Activated CD4-positive, alpha-beta memory T cell treated with anti-CD3 and anti-CD28 coated beads for 36 hours (primary cell): ENCODE measurements at places on chromosomes 12 and 14.
A peak's percentile ranks its signal among the peaks of the same experiment; 100 is the strongest.

DNA sequence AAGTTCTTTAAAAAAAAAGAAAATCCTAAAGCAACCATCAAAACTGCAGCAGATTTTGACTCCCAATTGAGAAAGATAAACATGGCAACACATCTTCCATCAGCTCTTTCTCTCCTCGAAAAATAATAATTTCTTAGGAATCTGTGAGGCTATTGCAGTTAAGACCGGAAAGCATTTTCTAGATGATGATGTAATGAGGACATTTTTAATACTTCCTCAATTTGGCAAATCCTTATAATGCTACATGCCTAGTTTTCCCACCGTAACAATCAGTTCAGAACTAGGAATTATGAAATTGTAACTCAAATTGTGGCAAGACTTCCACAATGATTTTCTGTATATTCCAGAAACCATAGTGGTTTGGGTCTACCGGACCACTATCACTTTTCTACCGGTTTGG is 180.9 kb upstream of the PDE3A start:
- DNase-seq, result no peak

GRCh38 chr12:113261847-113262470 is 40.7 kb downstream of the TPCN1 start:
- DNase-seq, result peak; percentile 64

DNA sequence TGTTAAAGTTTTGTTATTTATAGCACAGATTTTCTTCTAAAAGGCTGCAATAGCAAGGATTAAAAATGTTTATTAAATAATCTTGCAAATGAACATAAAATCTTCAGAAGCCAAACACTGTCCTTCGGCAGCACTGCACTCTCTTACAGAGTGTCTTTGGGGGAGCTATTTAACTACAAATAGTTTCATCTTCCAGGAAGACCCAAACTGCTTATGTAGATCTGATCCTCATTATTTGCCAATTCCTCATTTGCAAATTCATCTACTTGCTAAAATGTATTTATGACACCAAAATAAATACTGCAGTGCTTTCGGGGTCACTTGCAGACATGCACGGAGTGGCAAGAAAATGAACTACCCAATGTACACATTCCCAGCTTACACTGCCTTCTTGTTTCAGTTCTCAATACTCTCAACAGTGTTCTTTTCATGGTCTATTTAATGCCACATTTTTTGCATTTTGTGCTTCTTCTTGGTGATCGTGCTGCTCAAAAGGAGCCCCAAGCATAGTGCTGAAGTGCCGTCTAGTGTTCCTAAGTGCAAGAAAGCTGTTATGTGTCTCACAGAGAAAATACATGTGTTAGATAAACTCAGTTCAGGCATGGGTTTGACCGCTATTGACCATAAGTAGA is 128.1 kb downstream of the PRKD1 start:
- no peak for DNase-seq

GRCh38 chr12:1929985-1930802 is 11.7 kb upstream of the CACNA2D4 start:
- no peak for DNase-seq

- no peak for DNase-seq
Measured at GRCh38 chr12:64531665-64532334, 78.5 kb upstream of the RASSF3 start.

DNA sequence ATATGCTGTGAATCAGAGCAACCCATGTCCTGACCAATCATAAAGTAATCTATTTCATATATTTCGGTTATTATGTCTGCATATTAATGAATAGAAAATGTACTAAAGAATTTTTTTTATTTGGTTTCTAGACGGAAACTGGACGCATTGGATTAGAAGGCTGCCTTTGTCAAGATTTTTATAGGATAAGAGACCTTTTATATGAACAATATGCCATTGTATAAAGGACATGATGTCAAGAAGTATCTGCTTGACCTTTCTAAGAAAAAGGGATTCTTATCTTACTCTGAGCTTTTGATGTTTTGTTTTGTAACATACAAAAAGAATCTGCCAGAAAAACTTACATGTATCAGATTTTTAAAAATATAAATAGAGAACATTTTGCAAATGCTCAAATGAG is 39.8 kb downstream of the CPSF2 start:
- DNase-seq, result no peak

GRCh38 chr12:20588042-20588441 is 107.1 kb upstream of the SLCO1C1 start:
- no peak for DNase-seq

- DNase-seq, result no peak
Measured at GRCh38 chr12:72511498-72511897, 239.3 kb downstream of the TRHDE start.

GRCh38 chr14:29168149-29168548 is 401.6 kb downstream of the FOXG1 start:
- DNase-seq, result no peak

DNA sequence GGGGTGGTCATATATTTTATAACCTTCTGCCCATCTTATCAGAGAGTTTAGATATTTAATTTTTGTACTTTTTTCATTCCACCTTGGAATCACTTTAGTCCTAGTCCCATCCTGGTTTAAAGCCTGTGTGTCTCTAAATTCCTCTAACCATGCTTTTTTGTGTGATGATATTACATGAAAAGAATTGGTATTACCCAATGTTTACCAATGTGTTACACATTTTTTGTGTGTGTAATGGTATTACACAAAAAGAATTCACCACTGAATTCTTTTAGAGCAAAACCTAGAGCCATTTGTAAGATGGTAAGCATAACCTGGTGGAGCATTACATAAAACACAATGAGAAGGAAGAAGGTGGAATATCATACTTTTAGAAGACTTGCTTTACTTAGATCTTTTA is 77.5 kb downstream of the FAR2 start:
- DNase-seq, result no peak

- DNase-seq, result no peak
Measured at GRCh38 chr12:23217667-23218066, 592.7 kb downstream of the ETNK1 start.

DNA sequence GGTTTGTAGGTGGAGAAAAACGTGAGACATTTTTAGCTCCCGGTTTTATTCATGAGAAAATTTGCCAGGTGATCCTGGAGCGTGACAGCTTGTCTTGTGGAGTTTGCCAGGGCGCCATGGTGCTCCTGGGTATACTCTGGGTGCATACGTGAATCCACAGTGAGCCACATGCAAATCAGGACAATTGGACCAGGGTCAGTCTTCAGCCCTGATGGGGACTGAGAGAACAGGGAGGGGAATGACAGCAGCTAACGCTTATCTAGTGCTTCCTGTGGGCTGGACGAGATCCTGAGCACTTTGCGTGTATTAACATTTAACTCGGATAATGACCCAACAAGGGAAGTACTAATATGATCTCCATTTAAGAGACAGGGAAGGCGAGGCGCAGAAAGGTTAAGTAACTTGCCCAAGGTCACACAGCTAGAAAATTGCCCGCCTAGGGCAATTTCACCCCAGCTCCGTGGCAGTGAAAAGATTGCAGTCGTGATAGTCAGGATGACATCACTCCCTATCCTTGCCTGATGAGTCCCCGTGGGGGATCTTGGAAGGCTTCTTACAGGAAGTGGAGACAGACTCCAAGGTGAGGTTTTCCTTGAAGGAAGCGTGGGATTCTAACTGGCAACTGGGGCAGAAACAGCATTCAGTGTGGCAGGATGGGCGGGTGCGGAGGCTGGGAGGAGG is 118.4 kb upstream of the NCOR2 start:
- no peak for DNase-seq

DNA sequence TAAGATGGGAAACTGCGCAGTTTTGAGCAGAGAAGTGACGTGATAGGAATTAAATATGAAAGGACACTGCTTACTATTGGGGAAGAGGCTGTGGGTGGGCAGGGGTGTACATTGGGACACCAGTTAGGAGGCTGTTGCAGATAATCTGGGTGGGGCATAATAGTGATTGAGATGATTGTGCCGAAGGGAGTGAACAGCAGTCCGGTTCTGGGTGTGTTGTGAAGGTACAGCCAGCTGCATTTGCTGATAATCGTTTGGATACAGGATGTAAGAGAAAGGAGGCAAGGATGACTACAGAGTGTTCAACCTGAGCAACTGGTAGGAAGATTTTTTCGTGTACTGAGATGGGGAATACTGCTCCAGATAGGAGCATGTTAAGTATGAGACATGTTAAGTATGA is 205.2 kb upstream of the NEDD1 start:
- DNase-seq, result no peak

DNA sequence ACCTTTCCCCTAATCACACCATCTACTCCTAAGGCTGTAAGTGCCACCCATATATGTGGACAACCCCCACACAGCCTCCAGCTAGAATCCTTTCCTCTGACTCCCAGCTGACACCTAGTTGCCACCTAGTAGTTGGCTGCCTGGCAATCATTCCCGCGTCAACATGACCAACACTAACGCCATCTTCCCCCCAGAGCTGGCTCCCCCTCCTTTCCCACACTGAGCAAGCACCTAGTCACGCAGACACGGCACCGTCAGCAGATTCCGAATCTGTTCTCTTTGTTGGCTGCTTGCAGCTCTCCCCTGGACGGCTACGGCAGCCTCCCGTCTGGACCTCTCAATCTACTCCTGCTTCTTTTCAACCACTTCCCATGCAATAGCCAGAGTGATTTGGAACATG is 27.7 kb downstream of the UBR7 start:
- no peak for DNase-seq

DNA sequence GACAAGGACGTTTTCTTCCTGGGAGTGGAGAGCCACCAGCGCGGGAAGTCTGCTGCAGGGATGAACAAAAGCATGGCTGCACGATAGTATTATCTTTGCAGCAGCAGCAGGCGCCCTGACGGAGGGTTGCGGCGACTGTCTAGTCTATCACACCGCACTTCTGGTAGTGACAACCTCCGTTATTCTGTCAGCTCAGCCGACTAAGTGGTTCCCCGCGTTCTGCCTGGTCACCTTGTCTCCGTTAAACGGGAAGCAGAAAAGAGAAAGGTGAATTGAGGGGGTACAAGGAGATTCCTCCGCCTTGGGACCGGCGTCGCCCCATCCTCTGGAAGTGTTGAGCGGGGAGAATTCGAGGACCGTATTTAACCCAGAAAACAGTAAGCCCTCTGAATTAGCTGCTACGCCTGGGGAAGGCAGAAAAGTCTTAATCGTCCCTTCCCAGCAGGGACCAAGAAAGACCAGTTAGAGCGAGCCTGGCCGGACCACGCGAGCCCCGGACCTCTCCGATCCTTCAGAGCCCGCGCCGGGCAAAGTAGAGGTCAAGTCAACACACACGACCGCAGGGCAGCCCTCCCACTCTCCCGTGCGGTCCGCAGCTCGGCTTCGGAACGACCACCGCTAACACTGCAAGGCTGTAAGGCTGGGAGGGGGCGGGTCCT is 536 bp upstream of the DAAM1 start:
- peak; percentile 52 for DNase-seq

DNA sequence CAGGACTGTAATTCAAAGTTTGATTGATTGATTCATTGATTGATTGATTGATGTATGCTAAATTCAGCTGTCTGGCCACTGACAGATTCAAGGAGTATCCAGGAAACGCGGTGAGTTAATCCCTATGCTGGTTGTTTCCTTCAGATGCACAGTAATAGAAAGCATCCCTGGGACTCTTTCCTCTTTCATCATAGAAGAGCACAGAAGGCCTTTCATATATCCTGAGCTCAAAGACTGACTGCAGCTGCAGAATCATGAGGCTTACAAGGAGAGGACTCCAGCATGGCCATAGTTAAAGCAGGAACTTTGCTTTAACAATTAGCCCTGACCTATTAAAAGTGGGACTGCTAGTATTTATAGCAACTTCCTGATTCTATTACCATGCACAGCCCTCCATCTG is 187.7 kb upstream of the TMTC1 start:
- no peak for DNase-seq

DNA sequence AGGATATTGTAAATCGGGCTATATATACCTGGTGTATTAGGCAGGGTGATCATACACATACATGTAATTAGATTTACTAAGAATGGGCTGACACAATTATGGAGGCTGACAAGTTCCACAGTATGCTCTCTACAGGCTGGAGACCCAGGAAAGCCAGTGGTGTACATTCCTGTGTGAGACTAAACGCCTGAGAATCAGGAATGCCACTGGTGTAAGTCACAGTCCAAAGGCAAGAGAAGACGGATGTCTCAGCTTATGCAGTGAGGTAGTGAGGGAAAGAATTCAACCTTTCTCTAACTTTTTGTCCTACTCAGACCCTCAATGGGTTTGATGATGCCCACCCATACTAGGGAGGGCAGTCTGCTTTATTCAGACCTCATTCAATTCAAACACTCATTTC is 57.1 kb downstream of the METTL25 start:
- no peak for DNase-seq

- no peak for DNase-seq
Measured at GRCh38 chr14:45253754-45254310, 830 bp upstream of the MIS18BP1 start.

- no peak for DNase-seq
Measured at GRCh38 chr12:71626098-71626497, 37.5 kb downstream of the ZFC3H1 start.

DNA sequence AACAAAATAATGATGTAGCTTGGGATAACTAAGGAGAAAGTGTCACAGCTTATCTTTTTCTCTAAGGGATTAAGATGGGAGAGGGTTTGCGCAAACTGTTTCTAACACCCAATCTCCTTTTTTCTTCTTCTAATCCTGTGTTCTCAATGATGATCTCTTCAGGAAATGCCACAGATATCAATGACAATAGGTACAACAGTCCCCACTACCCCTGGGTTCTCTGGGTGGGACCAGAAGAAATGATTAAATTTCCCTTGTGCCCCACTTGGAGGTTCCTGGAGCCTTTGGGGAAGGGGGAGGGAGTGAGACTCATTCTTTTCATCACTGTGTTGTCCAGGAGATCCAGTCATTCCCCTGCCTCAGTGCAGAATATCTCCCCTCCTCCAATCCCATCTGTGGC is 8.6 kb upstream of the PIP4K2C start:
- no peak for DNase-seq

GRCh38 chr12:38431921-38432320 is 115.3 kb downstream of the ALG10B start:
- no peak for DNase-seq

DNA sequence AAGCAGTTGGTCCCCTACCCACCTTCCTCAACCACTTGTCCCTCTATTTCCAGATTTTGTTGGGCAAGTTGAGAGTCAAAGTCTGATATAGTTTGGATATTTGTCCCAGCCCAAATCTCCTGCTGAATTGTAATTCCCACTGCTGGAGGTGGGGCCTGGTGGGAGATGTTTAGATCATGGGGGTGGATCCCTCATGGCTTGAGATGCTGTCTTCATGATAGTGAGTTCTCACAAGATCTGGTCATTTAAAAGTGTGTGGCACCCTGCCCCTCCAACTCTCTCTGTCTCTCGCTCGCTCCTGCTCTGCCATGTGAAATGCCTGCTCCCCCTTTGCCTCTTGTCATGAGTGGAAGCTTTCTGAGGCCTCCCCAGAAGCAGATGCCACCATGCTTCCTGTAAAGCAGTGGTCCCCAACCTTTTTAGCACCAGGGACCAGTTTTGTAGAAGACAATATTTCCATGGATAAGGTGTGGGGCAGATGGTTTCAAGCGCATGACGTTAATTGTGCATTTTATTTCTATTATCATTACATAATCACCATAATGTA is 37.3 kb upstream of the BCL11B start:
- no peak for DNase-seq

GRCh38 chr12:72273499-72273837 is 1.3 kb downstream of the TRHDE start:
- DNase-seq, result no peak
